ENCODE measurements at places on chromosomes 6 and 20. TPM values are rescaled to one million over a fixed set of nuclear protein-coding genes. Genes with fewer than 3 reads are reported as not detected.

DNA sequence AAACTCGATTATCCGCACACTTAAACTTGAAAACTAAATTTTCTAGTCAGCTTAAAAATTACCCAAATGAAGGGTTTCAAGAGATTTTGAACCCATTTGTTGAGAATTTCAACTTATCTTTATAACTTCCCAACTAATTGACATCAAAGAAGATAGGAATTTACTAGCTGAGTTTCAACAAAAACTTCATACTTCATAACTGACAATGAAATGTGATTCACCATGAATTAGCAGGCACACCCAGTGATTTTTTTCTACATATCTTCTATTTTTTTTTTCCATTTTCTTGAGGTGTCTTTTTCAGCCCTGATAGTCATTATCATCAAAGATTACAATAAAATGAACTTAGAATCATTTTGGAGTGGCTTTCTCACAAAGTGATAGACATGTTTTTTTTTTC, 26.7 kb downstream of the TNFAIP3 start:
- DNase-seq: no peak

GRCh38 chr20:36950414-36951197, 902 bp downstream of the SAMHD1 start:
- peak; percentile 20 for DNase-seq

DNA sequence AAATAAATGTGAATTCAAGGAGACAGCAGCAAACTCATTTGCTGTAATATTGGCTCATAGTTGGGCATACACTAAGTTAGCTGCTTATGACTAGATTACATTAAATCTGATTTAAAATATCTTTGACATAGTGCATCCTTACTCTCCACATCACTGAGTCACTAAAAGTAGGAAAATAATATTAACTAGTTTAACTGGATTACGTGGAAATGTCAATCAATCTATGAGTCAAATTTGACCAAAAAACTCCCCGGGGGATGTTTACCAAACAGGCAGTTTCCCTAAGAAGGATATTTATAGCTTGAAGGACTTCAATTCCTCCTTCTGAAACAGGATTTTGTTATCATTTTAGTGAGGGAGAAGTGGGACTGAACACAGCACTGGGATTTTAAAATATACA, 366.5 kb downstream of the ESR1 start:
- no peak for DNase-seq

DNA sequence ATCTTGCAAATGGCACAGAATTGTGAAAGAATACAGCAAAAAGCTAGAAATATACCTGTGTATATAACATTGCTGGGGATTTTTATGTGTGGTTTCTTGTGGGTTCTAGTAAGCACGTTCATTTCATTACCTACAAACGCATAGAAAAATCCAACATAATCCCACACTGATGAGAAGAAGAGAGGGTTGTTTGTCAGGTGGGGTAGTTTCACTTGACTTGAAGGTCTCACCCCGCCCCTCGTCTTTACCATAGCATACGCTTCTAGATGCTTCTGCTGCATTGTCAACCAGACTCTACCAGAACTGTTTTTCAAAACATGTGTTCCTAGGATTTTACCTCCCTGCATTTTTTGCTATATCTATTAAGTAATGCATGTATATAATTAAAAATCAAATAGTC, 284.1 kb upstream of the TAB2 start:
- DNase-seq: no peak

DNA sequence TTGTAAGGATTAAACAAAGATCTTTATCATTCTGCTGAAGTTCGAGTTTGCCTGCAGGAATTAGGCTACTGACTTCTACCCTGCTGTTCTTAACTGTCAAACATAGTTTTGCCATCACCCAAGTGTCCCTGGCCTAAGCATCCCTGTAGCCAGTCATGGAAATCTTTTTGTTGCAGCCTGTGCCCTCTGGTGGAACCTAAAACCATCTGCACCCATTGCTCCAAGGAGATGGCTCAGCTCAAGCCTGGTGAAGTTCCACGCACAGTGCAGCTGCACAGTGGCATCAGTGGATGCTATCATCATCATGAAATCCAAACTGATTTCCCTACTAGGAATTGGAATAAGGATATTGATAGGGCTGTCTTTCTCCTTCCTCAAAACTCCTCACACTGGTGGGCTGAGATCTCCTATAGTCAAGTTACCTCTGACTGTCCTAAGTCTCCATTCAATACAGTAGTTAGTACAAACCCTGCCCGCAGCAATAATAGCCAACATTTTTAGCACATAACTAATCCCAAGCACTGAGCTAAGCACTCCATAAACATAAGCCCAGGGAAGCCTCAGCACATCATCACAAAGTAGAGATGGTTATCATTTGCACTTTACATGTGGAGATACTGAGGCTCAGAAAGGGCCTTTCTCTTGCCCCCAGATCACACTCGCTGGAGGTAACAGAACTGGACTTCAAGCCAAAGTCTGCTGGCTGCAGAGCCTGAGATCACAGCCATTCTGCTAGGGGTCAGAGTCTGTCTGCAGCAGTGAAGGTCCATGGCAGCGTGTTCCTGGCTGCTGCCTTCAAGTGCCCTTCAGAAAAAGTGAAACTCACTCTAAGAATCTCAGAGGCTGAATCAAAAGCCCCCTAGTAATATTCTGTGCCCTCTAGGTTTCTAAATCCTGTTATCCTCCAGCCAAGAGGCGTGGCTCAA, 77.2 kb upstream of the MC3R start:
- no peak for DNase-seq

GRCh38 chr6:139540276-139540675, 165.8 kb upstream of the CITED2 start:
- DNase-seq: peak; percentile 32

DNA sequence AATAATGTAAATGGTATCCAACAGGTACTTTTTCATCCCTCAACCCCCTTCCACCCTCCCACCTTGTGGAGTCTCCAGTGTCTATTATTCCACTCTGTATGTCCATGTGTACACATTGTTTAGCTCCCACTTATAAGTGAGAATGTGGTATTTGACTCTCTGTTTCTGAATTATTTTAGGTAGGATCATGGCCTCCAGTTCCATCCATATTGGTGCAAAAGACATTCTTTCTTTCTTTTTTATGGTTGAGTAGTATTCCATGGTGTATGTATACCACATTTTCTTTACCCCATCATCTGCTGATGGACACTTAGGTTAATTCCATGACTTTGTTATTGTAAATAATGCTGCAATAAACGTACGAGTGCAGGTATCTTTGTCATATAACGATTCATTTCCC, 58.2 kb upstream of the PRND start:
- no peak for DNase-seq

- no peak for DNase-seq
These were observed 8.5 kb downstream of the RBM38 start for GRCh38 chr20:57399587-57400155.

DNA sequence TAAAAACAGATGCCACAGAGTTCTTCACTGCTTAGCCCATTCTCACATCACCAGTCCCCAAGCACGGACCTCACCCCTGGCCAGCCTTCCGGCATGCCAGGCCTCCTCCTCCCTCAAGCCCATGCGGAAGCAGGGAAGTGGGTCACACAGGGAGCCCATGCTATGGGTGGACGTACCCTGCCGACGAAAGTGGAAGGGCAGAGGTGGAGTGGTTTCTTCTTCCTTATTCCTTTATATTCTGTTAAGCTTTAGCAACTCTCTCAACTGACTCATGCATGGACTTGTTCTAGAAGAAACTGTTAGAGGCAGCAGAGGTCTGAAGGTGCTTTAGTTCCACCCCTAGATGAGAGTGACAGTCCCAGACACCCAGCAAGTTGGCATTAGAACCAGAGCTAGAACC, 118.6 kb downstream of the LY86 start:
- no peak for DNase-seq

GRCh38 chr6:41021832-41022231, 17.2 kb downstream of the UNC5CL start:
- DNase-seq: peak; percentile 37

DNA sequence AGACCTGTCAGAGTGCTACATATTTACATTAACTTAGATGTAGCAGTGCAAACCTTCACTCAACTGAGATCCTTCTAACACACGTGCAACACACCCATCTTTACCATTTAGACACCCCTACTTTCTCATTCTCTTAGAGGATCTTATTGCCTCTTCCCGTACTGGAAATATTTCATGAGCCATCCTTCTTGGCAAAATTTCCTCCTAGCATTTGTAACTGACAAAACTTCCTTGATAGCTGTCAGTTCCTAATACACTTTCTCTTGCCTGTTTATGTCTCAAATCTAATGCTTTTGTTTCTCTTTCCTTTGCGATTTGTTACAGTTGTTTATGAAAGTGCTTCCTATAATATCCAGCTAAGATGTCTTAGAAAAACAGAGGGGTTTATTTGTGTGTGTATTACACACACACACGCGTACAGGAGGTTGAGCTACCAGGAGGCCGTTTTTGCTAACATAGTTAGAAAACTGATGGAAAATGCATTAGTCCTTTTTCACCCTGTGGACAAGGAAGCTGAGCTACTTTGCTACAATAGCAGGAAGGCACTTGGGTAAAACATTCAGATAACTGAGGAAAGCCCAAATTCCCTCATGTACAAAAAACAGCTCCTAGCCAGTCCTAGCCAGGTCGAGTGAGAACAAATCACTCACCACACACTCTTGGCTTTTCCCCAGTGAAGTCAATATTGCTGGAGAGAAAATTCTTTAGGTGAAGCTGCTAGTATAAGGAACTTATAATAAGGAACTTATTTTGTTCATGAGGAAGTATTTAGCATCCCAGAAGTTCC, 153.6 kb downstream of the NFATC2 start:
- DNase-seq: peak; percentile 80

GRCh38 chr6:159035891-159036290, 8.9 kb downstream of the TAGAP start:
- DNase-seq: no peak

DNA sequence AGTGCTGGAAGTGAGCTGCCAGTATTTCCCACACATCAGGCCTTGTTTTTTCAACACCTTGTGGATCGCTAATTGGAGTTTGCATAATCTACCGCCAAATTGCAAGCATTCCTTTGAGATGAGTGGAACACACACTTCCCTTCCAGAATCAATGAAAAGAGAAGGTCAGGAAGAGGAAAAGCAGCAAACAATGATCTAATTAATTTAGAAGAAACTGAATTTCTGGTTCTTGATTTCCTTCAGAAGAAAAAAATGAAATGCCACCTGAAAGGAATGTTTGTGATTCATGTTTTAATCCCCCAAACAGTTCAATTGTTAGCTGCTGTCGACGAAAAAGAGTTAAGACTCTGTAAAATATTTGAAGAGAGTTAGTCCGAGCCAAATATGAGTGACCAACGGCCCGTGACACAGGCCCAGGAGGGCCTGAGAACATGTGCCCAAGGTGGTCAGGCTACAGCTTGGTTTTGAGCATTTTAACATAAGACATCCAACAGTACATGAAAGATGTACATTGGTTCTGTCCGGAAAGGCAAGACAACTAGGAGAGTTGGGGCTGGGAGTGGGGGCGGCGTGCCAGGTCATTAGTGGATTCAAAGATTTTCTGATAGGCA, 182.3 kb downstream of the MTFR2 start:
- peak; percentile 95 for DNase-seq

- DNase-seq: no peak
These were observed 10.0 kb downstream of the PTK7 start for GRCh38 chr6:43086022-43086658.

DNA sequence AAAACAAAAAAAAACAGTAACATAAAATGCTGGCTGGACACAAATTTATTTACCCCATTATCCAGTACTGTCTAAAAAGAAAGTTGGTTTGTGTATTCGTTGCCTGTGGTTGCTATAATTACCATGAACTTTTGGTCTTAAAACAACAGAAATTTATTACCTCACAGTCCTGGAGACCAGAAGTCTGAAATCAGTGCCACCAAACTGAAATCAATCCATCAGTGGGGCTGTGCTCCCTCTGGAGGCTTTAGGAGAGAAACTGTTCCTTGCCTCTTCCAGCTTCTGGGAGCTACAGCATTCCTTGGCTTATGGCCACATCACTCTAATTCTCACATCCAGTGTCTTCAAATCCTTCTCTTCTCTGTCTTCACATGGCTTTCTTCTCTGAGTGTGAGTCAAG, 79.4 kb downstream of the SNX5 start:
- no peak for DNase-seq

DNA sequence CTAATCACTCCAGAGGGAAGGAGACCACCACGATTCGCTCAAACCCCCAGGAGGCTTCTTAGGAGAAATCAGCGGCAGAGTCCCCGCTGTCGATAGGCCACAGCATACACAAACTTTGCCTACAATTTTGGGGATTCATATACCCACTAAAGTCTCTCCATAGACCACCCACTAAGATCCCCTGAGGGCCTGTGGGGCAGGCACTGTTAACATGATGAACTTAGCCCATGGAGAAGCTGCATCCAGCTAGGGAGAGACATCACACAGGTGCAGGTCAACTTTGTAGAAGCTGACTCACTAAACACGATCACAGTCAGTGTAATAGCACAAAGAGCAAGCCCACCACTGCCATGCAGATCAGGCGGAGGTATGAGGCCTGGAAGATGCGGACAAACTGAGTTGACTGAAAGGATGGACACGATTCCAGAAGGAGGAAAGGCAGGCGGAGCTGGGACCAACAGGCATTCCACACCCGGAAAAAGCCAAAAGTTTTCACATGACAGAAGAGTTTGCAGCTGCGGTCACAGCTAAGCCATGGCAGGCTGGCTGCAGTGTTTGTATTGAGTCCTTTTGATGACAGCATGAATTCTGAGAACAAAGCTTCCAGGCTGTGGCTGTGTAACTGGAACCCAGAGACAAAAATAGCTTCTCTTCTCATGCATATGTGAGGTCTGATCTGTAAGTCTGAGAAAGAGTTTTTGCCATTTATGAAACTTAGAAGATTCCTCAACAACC, 75.7 kb upstream of the QKI start:
- DNase-seq: peak; percentile 57

- DNase-seq: no peak
These were observed 249.2 kb upstream of the QKI start for GRCh38 chr6:163165155-163165910.

The DDO gene
- not detected for total RNA-seq

The SDCBP2 gene
- 5.5 TPM for total RNA-seq

The ANGPT4 gene
- not detected for total RNA-seq

The CLDN20 gene
- not detected for total RNA-seq

The SOBP gene
- 6.1 TPM for total RNA-seq

The CST5 gene
- not detected for total RNA-seq

The HSPA12B gene
- 6.6 TPM for total RNA-seq

The NOX3 gene
- total RNA-seq: not detected

The MYH7B gene
- not detected for total RNA-seq

The ZBTB9 gene
- 8.0 TPM for total RNA-seq
